ENCODE measurements at places on chromosomes 5 and 9. TPM values are rescaled to one million over a fixed set of nuclear protein-coding genes. Genes with fewer than 3 reads are reported as not detected.

Gene HRCT1
- total RNA-seq = 5.9 TPM

Gene C5orf63
- total RNA-seq = 8.7 TPM

Gene SPATA6L
- 1.6 TPM for total RNA-seq

Gene PCDHGC5
- total RNA-seq = 2.3 TPM

Gene TMEM174
- total RNA-seq = not detected

Gene MARCOL
- total RNA-seq = not detected

Measured in right cardiac atrium (tissue), 5 donors.